Bronchial epithelial cell (primary cell): ENCODE measurements at places on chromosomes 16 and 17. TPM values are rescaled to one million over a fixed set of nuclear protein-coding genes. Genes with fewer than 3 reads are reported as not detected.

Gene TMEM220
- total RNA-seq = 0.79 and 0.90 TPM in 2 replicates

Gene UMOD
- not detected in 2 replicates for total RNA-seq

Gene TEDC2
- 0.53 and 0.64 TPM in 2 replicates for total RNA-seq

Gene PHF23
- 27.4 and 34.9 TPM in 2 replicates for total RNA-seq

Gene CNP
- total RNA-seq = 16.3 and 32.4 TPM in 2 replicates

Gene HOXB9
- not detected in 2 replicates for total RNA-seq

DNA sequence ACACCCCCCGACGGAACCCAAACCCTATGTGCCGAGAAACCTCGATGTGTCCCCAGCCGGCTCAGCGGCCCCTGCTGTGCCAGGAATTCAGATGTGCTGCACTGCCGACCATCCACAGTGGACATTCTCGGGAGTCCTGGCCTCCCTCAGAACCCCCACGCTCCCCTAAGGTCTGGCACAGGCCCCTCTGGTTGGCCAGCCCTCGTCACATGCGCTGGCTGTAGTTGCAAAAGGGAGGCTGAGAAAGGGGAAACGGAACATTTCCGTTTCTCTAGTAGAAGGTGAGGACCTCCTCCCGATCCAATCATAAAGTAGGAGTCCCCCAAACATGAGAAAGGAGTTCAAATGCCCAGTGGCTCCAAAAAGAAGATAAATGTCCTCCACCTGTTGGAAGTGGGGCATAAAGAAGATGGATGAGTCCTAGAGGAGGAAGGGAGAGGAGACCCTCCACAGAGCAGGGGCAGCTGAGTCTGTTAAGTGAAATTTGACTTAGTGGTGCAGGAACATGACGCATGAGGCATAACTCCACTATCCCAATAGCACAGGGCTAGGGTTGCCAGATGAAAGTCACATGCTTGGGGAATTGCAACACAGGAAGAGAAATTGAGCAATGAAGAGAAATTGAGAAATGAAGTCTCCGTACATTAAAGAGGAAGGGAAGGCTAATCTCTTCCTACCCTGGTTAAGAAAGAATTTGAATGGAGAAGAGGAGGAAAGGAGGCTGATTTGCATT, 49.3 kb upstream of the WSB1 start:
- peak; percentile 97 for DNase-seq

GRCh38 chr17:19332371-19333131, 30.0 kb downstream of the B9D1 start:
- DNase-seq = no peak

GRCh38 chr16:22681554-22682291, 132.2 kb upstream of the HS3ST2 start:
- no peak for DNase-seq

GRCh38 chr16:75288181-75288580, 36.8 kb upstream of the BCAR1 start:
- no peak for DNase-seq

- peak; percentile 3 for DNase-seq
Observed at GRCh38 chr16:80997139-80997798, 9.4 kb downstream of the CMC2 start.
